Activated CD4-positive, alpha-beta T cell treated with anti-CD3 and anti-CD28 coated beads, Interleukin-10, Interleukin-2, amounts not matched to agents 100 ng/mL and 50 ng/mL, durations not matched to agents 16 hours and 8 hours (primary cell): ENCODE measurements at places on chromosomes 5 and 9.

GRCh38 chr5:134003817-134004625 is 754 bp downstream of the VDAC1 start:
- peak; percentile 54 for DNase-seq

GRCh38 chr5:84535281-84535680 is 150.6 kb upstream of the EDIL3 start:
- no peak for DNase-seq

GRCh38 chr9:126376311-126377175 is 49.9 kb downstream of the MVB12B start:
- DNase-seq = no peak

DNA sequence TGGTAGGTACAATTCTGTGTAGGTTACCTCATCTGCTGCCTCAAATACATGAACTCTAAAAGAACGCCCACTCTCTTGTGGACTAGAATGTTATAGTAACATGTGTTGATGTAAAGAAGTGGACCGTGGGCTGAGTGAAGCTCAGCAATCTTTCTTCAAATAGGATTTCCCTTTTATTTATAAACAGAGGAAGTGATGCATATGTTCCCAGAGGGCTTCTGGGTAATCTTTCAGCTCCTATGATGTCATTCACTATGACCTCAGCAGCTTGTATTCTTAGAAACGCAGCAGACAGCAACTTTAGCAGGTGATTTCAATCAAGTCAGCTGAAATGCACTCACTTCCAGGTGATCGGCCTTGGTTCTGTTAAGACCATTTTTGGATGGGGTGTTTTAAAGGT is 14.4 kb downstream of the F2RL2 start:
- peak; percentile 18 for DNase-seq

- DNase-seq = peak; percentile 73
Observed at GRCh38 chr5:176901260-176902101, 2.3 kb upstream of the HK3 start.

DNA sequence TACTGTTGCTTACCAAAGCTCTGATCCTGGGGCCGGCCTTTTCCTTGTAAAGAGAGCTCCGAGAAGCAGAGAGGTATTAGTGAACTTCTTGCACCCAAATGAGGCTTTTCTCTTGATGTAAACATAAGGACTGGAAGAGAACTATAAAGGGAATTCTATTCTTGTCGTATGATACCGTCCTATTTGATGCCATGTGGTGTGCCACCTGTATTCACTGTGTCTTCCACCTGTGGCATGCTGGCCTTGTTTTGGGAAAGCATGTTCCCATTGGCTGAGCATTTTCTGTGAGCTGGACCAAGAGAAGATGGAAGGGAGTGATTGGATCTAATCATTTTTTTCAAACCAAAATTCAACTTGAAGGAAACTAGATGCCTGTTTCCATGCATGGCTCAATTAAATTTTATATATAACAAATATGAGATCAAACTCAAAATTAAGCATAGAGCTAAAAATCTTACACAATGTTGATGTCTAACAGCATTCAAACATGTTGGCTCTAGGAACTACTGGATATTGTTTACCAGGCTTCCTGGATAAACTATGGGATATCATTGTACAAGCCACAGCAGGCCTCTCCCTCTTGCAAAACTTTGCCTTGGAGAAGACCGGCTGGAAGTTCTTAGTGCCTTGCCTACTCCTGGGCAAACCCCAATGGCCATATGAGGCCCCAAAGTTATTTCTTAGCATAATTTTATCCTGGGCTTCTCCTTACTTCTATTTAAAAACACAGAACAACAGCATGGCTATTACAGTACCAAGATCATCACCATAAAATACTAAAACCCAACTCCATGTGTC is 115.3 kb downstream of the TSSK1B start:
- no peak for DNase-seq

GRCh38 chr5:122311961-122312590 is at the start of gene SNCAIP:
Gene SNCAIP (plus strand): TSS chr5:122312237. CDS start chr5:122391135, 78,898 bp downstream.
- no peak for DNase-seq

GRCh38 chr9:4111233-4112008 is 188.4 kb downstream of the GLIS3 start:
- DNase-seq = no peak

- no peak for DNase-seq
Observed at GRCh38 chr5:137656558-137656957, 79.3 kb downstream of the KLHL3 start.

GRCh38 chr5:7053528-7054209 is 340.4 kb downstream of the TENT4A start:
- no peak for DNase-seq

- DNase-seq = no peak
Observed at GRCh38 chr5:35220967-35221366, 9.3 kb downstream of the PRLR start.

DNA sequence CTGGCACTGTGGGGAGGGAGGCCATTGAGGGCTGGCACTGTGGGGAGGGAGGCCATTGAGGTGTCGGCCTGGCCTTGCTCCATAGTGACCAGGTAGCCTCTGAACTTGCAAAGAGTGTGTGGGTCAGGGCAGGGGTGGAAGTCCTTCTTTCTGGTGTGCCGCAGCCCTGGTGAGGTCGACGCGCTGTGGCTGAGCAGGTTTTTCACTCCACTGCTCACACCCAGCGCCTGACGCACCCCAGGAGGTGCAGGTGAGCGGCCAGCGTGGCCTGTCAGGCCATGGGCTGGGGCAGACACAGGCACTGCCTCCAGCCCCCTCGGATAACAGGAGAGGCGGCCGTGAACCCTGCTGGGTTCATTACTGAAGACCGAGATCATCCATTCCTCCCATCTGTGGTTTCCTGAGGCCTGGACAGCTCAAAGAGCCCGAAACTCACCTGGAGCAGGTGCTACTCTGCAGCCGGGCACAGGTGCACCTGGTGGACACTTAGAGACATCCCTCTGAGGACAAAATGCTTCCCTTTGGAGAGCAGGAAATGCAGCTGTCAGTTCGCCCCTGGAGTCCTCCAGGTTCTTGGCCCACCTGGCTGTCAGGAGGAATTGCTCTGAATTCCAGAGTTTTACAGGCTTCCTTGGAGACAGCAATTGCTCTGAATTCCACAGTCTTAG is 32.4 kb downstream of the LHX3 start:
- no peak for DNase-seq

DNA sequence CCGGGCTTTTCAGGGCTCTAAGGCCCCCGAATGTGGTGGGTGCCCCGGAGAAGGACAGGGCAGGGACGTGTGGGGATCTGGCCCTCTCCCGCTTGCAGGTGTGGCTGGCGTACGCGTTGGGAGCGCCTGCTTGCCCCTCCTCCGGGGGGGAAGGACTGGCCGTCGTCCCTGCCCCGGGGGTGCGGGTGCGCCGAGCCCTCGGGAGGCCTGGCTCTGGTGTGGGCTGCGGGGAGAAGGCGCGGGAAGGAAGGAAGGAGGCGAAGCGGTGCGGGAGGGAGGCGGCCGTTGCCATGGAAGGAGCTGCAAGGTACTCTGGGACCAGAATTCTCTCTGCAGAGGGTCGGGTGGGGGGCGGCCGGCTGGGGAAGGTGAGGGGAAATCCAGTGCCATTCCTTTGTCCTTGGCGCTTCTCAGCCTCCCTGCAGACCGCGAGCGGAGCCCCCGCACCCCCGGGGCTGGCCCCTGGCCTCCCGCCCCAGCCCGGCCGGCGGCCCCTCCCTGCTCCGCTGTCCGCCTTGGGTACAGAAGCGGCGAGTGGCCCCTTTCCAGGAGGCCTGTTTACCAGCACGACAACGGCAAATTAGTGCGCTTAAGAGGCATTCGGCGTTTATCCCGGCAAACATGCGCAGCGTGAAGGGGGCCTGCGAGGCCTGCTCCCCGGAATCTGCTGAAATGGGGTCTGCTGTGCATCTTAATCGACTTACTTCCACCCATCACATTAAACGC is 67.1 kb upstream of the UNC5A start:
- no peak for DNase-seq

GRCh38 chr9:117188394-117188793 is 226.5 kb downstream of the ASTN2 start:
- DNase-seq = no peak

- DNase-seq = no peak
Observed at GRCh38 chr5:73417303-73418034, 31.1 kb downstream of the FOXD1 start.

DNA sequence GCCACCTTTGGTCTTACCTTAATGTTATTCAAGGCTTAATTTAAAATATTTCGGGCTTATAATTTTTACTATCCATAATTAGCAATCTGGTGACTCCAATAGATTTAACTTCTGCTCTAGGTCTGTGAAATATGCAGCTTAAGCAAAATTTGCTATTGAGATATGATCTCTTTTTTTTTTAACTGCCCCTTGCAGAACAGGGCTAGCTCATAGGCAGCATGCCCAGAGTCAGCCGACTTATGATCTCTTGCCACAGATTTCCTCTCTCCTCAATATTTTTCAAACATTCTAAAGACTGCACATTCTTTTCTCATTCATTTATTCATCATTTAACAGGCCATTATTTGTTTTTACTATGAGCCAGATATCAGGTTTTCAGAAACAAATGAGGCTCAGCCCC is 4.5 kb downstream of the TTC23L start:
- DNase-seq = no peak

- DNase-seq = no peak
Observed at GRCh38 chr5:139961435-139962157, 81.5 kb downstream of the NRG2 start.

DNA sequence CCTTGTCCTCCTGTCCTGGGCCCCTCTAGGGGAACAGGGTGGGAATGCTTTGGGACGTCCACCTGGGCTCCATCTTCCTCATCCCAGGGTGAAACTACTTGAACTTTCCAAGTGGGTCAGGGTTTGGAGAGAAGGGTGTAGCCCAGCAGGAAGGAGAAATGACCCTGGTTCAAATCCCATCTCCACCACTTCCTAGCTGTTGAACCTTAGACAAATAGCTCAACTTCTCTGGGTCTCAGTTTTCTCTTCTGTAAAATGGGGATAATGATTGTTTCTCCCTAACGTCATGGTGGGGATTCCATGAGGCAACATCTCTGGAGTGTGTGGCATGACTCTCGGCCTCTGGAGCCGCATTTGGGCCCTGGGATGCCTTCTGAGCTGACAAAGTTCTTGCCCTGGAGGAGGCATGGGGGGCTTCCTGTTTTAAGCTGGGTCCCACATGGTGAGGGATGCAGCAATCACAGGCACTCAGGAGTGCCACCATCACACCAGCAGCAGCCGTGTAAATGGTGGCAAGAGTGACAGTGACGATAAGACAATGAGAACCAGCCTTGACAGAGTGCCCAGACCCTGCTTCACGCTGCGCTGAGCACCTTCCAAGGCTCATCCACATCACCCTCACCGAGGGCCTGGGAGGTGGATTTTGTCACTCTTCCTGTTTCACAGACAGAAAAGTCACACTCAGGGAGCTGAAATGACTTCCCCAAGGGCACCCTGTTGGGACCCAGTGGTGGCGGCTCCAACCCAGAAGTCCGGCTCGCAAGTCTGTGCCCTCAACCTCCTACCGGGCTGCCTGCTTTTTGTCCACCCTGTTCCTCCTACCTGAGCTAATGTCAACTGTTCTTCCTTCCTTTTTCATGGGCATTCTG is 69.5 kb upstream of the IER5L start:
- DNase-seq = no peak

- DNase-seq = peak; percentile 53
Observed at GRCh38 chr9:76704593-76705204, 59.5 kb upstream of the PCA3 start.

GRCh38 chr5:102106599-102106998 is 189.5 kb downstream of the SLCO4C1 start:
- no peak for DNase-seq

GRCh38 chr9:81787747-81788632 is 98.6 kb upstream of the TLE1 start:
- DNase-seq = no peak

- no peak for DNase-seq
Observed at GRCh38 chr5:41878643-41879478, 8.6 kb upstream of the OXCT1 start.

GRCh38 chr5:150065886-150066285 is 20.5 kb downstream of the CSF1R start:
- DNase-seq = no peak

DNA sequence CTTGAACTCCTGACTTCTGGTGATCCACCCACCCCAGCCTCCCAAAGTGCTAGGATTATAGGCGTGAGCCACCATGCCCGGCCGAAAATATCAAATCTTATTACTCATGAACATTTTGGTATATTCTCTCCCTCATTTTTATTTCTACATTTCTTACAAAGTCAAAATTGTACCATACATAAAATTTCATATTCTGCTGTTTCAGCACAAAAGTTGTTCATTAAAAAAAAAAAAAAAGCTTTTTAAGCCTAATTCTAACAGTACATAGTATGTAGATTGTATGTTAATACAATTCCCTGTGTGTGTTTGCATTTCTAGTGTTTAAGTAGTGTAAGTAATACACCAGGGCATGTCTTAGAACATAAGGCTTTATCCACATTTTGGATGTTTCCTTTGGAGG is 14.9 kb downstream of the BNIP1 start:
- DNase-seq = no peak

DNA sequence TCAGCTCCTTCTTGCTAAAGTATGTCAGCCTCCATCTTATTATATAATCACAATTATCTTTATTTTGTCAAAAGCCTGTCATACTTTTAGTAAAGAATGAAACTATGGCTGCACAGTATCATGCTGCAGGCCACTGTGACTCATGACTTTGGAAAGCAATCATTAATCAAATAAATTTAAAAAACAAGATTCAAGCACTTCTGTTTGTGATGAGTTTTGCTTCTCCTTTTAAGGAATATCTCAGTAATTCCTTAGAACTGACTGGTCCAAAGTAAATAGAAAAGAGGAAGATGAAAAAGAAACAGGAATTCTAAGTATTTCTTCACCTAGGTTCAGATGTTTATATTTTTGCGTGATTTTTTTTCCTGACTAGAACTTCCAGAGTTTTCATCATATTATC is 83.1 kb downstream of the EDIL3 start:
- DNase-seq = no peak

DNA sequence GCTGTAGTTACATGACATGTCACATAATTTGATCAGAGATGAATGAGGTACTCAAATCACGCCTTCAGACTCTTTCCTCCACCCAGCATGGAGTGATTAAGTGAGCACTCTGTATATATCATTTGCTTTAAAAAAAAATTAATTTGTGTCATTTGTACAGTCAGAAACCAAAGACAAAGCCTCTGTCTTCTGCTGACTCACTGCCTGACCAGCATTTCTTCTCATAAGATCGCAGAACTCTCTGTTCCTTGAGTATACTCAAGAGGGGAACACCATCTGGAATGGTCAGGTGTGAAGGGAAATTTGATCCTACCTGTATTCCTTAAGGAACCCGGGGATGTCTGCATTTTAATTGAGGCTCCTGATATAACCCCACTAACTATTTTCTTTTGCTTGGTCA is 254.4 kb downstream of the FAM114A2 start:
- DNase-seq = no peak

- no peak for DNase-seq
Observed at GRCh38 chr9:106383072-106383471, 479.9 kb upstream of the ZNF462 start.

- no peak for DNase-seq
Observed at GRCh38 chr5:173869316-173869715, 18.8 kb upstream of the CPEB4 start.

DNA sequence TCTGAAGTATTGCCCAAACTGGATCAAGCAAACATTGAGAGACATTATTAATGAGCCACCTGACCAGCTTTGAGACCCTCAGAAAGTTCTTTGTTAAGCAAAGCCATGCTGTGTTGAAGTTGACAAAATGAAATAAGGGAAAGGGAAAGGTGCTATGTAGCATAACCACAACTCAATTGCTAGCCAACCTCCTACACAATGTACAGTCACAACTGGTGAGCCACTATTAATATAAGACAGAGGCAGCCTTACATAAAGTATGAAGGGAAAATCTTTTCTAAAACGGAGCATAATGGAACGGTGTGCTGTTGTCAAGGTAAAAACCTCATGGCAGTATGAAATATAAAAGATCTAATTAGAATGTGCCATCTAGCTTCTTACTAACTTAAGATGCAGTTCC is 375.8 kb upstream of the ST8SIA4 start:
- DNase-seq = no peak
